Cortex of kidney (tissue), 1 donor: ENCODE measurements at places on chromosomes 2 and 18.

- no peak for DNase-seq
These were observed 238.9 kb downstream of the XIRP2 start for GRCh38 chr2:167127135-167127534.

- DNase-seq, result no peak
These were observed 215.5 kb upstream of the CYRIA start for GRCh38 chr2:16881122-16881521.

GRCh38 chr2:222451224-222451674 is 26.9 kb downstream of the SGPP2 start:
- no peak for DNase-seq

- DNase-seq, result no peak
These were observed 261.0 kb downstream of the ARHGAP15 start for GRCh38 chr2:143390171-143390570.

DNA sequence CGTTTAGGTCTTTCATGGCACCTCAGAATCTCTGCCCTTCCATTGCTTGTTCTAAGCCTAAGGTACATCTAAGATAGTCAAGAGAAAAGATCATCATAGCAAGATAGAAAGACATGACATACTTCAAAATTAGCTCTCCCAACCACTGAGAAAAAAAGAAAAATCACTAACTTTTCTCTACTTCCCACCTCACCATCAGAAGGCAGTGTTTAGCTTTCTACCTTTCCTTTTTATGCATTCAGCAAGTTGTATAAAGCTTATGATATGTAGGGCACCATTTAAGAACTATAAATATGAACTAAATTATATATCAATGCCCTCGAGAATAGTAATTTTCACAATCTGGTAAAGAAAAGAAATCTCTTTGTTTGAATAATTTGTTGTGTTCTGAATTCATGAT is 331.8 kb upstream of the VWC2L start:
- no peak for DNase-seq

DNA sequence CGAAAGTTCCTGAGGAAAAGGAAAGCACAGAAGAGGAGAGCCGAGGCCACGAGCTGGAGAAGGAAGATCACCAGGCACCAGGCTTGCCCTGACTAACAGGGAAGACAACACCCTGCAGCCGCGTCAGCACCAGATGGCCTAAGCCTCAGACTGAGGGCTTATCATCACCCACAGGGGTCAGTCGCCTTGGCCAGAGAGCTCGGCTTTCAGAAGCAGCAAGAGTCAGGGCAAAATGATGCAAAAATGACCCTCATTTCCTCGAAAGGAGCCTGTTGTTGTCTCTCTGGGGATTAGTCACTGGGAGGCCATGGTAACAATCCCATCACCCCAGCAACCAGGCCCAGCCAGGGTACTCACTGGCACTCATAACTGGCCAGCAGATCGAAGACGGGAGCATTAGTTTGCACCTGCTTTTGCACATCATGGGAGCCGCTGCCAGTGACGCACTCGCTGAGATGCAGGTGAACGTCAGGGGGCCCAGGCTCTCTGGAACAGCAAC is 42.7 kb upstream of the ZFP36L2 start:
- DNase-seq, result no peak

- DNase-seq, result no peak
These were observed 58.5 kb upstream of the RAB27B start for GRCh38 chr18:54769526-54770464.

DNA sequence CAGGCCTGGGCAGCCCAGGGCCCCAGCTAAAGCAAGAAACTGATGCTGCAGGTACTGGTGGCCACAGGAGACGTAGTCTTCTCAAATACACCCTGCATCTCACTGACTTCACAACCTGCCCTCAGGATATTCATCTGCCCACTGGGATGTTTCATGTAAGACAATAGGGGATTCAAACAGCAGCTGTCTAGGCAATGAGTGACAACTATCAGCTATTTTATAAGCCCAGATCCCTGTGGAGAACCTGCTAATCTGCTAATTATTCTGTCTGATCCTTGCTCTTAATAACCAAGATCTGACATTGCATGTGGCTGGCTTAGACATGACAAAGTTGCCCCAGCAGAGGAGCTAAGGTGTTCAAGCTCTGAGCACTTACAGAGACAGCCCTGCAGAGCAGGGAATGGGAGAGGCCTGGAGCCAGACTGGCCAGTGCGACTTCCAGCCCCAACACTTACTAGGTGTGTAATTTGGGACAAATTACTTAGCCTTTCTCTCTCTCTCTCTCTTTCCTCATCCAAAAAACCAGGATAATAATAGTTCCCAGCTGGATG is 28.6 kb downstream of the SIGLEC15 start:
- no peak for DNase-seq

DNA sequence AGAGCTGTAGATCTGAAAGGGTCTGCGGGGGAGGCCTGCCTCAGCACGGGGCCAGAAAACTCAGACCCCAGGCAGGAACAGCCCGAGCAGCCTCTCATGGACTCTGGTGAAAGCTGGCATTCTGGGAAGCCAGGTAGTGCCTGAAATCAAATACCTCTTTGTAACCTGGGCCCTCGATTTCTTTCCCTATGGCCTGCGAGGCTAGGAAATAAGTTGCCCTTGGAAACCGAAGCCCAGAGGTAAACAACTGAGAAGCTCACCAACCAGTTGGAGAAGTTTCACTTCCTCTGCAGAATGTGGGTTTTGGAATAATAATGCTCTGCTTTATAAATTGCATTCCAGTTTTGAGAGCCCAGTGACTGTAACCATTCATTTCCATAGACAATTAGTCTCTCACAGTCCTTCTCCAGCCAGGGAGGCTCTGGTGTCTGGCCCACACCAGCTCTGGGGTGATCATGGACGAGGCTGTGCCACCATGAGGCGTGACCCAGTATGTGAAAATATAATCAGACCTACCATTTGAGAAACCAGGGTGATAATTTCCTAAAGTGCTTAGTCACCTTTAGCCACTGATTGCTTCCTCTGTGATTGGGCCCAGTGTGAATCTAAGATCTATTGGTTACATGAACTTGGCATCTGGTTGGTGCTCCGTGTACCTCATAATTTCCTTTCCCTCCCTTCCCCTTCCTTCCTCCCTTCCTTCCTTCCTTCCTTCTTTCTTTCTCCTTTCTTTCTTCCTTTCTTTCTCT is 133.1 kb upstream of the PELI1 start:
- DNase-seq, result no peak

DNA sequence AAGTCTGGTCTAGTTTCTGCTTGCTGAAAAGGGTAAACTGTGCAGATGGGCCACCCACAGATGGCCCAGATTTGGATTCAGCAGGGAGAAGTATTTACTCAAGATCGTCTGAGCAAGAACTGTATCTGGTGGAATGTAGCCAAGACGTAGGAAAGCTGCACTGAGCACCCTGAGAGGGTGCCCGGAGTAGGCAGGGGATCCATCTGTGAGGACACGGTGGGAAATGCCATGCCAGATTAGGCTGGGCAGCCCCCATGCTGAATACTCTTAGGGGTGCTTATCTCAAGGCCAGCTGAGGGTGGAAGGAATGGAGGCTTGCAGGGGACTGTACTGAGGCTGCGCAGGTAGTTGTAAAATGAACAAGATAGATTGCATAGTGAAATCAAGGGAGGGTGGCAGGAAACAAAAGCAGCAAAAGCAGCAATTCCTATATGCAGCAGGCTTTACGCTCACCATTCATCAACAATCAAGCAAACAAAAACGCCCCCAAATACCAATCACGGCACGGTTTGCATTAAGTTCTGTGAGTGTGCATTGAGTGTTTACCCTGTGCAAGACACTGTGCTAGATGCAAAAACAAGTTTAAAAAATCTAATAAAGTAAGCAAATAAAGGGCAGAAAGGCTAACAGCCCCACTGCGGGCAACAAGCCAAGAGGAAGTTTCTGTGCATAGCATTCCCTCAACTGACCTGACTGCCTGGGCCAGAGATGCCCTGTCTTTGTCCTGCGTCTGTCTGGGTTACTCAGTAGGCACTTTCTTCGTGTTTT is 32.2 kb upstream of the LPIN2 start:
- no peak for DNase-seq

- no peak for DNase-seq
These were observed 205.6 kb downstream of the TNS1 start for GRCh38 chr2:217797165-217797564.

DNA sequence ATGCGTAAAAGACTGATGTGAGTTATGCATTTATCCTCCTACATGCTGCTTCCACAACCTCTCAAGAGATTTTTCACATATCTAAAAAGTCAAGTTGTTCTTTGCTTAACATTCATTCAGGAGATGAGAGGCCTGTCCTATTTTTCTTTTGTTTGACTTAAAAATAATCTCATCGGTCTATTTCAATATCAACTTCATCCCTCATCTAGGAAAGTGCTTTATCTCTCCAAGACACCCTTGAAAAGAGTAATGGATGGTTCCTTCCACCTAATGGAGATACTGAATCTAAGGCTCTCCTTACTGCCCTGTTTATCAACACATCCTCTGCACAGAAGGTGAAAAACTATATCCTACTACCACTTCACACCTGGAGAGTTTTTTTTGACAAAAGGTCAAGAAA is 2.4 kb downstream of the NFE2L2 start:
- no peak for DNase-seq

DNA sequence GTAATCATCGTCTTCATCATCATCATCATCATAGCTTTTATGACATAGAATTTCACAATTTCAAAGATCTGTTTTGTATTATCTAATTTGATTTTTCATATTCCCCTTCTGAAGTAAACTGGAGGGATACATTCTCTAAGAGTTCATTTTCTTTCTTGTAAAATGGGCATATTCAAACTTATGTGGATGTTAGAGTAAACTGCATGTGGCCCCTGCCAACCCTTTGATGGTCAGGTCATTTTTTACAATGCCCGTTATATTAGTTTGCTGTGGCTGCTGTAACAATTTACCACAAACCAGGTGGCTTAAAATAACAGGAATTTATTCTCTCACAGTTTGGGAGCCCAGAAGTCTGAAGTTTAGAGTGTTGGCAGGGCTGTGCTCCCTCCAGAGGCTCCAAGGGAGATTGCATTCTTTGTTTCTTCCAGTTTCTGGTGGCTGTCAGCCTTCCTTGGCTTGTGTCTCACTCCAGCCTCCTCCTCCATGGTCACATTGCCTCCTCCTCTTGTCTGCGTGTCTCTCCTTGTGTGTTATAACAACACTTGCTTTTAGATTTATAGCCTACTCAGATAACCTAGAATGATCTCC is 127.5 kb upstream of the MMADHC start:
- DNase-seq, result no peak

DNA sequence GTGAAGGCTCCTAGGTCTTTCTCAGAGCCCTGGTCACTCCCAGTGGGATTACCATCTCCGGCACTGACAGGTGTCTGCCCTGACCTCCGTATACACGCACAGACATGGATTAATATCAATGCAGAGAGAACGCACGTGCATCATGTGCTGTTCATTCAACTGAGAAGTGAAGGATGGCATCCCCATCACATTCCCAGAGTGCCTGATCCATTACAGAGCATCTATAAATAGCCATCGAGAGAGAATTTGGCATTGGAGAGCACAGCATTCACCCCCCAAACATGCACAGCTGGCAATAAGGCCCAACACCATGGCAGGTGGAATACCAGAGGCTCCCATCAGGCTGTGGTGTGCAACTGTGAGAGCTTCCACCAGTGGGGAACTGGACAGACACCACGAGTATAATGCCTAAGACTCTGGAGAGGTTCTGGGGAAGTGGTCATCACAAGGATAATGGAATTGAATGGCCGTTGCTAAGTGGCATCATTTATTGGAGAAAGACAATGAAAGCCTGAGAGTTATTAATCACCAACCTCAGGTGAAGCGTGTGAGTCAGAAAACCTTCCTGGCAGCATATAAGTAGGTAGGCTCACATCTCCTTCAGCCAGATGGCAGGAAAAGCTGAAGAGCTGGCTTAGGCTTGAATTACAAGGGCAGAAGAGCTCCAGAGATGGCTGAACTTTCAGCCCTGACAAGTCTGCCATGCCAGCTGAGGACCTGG is 244.5 kb upstream of the ID2 start:
- no peak for DNase-seq

GRCh38 chr2:215262741-215263362 is 49.0 kb upstream of the ATIC start:
- no peak for DNase-seq
